Type B pancreatic cell (in vitro differentiated cells): ENCODE measurements at places on chromosomes 3 and 15. TPM values are rescaled to one million over a fixed set of nuclear protein-coding genes. Genes with fewer than 3 reads are reported as not detected.

The RASL12 gene
- 0.33 and 4.0 TPM in 2 replicates for total RNA-seq

DNA sequence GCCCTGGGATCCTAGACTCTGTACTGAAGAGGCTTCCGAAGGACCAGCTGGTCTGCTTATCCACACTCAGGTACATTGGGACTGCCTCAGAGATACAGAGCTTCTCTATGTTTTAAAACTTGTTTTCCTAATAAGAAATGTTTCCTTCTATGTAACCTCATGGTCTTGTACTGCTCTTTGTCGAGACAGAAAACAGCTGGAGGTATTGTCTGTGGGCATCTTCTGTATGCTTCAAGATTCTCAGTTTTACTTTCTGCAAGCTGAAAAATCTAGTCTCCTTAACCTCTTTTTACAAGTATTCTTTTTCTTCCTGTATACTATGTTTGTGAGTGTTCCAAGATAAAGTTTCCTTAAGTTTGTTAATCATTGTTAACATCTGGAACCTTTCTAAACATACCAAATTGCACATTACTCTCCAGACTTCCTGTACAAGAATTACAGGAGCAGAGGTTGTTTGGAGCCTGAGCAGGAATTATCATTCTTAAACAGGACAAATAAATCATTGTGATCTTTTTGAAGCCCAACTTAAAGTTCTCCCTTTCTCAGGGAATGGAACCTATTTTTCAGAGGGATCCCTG lies 358.3 kb upstream of the CFAP20DC start:
- H3K36me3 ChIP-seq = no peaks in the 10 kb centered on the region
- no peak for DNase-seq
- peaks cover 40% of the 10 kb centered on the region for H3K27me3 ChIP-seq
- no peak overlapping the region for H3K4me3 ChIP-seq
- H3K4me1 ChIP-seq = peaks cover 34% of the 10 kb centered on the region

- no peaks in the 10 kb centered on the region for H3K36me3 ChIP-seq
- no peaks in the 10 kb centered on the region for H3K27me3 ChIP-seq
- H3K4me1 ChIP-seq = no peaks in the 10 kb centered on the region
- no peak overlapping the region for H3K4me3 ChIP-seq
- DNase-seq = no peak
- H3K27ac ChIP-seq = no peak overlapping the region
These were observed 72.7 kb downstream of the FBN1 start for GRCh38 chr15:48572823-48573222.

DNA sequence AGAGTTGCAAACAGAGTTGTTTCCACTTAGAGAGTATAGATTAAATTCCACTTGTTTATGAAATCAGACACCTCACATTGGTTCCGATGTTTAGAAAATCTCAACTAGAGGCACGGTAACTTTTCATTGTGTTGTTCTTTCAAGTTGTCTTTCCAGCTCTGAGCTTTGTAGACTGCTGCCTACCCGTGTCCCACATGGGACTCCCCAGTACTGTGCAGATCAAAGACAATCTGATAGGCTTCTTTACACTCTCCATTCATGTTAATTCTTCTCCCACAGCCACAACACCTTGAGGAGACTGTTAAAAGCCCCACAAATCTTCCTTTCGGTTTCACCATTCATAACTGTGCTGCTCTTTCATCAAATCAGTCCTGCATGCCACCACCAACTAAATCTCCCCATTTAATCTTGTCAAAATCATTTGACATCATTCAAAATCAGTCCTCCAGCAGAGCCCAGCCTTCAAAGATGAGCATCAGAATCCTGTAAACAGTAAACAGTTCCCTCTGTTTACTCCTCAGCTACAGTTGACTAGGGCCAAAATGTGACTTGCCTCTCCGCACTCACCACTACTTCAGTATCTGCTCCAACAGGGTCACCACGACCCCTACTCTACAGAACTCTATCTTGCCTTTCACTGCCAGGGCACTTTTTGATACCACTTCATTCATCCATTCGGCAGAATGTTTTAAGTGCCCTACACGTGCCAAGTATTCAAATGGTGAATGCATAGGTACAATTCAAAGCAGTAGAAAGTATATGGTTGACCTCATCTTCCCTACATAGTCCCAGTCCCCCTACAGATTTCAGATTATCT lies 8.3 kb downstream of the ANXA2 start:
- no peak for DNase-seq
- H3K36me3 ChIP-seq = peaks cover 45% of the 10 kb centered on the region
- no peaks in the 10 kb centered on the region for H3K27me3 ChIP-seq
- H3K4me3 ChIP-seq = peak overlapping the region; percentile 72

GRCh38 chr3:28674212-28674611 lies 325.6 kb upstream of the AZI2 start:
- H3K27ac ChIP-seq = no peak overlapping the region
- no peak for DNase-seq
- H3K36me3 ChIP-seq = no peaks in the 10 kb centered on the region
- no peaks in the 10 kb centered on the region for H3K4me1 ChIP-seq
- H3K4me3 ChIP-seq = no peak overlapping the region

The NEIL1 gene
- 30.7 and 40.4 TPM in 2 replicates for total RNA-seq

DNA sequence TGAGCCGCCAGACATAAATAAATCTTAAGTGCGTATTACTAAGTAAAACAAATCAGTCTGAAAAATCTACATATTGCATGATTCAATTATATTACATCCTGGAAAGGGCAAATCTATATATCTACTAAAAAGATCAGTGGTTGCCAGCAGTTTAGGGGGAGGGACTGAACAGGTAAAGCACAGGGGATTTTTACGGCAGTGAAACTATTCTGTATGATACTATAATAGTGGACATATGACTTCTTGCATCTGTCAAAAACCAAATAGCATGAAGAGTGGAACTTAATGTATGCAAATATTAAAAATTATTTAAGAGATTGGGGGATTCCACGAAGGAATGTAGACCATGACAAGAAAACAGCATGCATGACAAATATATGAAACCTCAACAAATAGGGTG lies 111.6 kb downstream of the MYO9A start:
- no peaks in the 10 kb centered on the region for H3K27me3 ChIP-seq
- peaks cover 5% of the 10 kb centered on the region for H3K4me1 ChIP-seq
- H3K27ac ChIP-seq = no peak overlapping the region
- no peak overlapping the region for H3K4me3 ChIP-seq
- DNase-seq = no peak

GRCh38 chr3:125594581-125595011 lies 701 bp downstream of the OSBPL11 start:
- H3K27me3 ChIP-seq = no peaks in the 10 kb centered on the region
- no peak for DNase-seq
- H3K27ac ChIP-seq = peak overlapping the region; percentile 92
- H3K4me1 ChIP-seq = peaks cover 24% of the 10 kb centered on the region
- H3K36me3 ChIP-seq = peaks cover 4% of the 10 kb centered on the region

- H3K27ac ChIP-seq = no peak overlapping the region
- DNase-seq = no peak
- H3K27me3 ChIP-seq = no peaks in the 10 kb centered on the region
- peaks cover 39% of the 10 kb centered on the region for H3K36me3 ChIP-seq
- no peak overlapping the region for H3K4me3 ChIP-seq
- H3K4me1 ChIP-seq = peaks cover 19% of the 10 kb centered on the region
These were observed 19.4 kb downstream of the RBP1 start for GRCh38 chr3:139519998-139520737.

GRCh38 chr3:115448851-115449250 lies 174.5 kb upstream of the GAP43 start:
- H3K27ac ChIP-seq = no peak overlapping the region
- H3K4me3 ChIP-seq = no peak overlapping the region
- no peaks in the 10 kb centered on the region for H3K36me3 ChIP-seq
- H3K27me3 ChIP-seq = no peaks in the 10 kb centered on the region
- DNase-seq = no peak
- no peaks in the 10 kb centered on the region for H3K4me1 ChIP-seq

DNA sequence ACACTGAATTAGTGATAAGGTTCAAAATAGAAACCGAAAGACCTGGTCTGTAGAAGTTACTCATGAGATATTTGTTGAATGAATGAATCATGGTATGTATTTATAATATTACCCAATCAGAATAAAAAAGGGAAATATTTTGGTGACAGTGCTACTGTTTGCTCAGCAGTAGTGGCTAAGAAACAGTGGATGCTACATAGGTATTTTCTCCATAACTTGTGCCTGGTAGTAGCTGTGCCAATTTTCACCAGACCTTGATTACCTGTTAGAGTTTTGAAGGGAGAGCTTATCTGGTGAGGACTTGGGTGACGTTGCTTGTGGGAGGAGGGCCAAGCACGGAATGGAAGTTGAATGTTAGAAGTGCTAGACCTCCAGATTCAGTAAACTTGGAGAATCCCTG lies 14.3 kb downstream of the LIMD1 start:
- H3K4me3 ChIP-seq = no peak overlapping the region
- H3K27ac ChIP-seq = peak overlapping the region; percentile 55
- no peak for DNase-seq
- H3K4me1 ChIP-seq = peaks cover 19% of the 10 kb centered on the region
- H3K27me3 ChIP-seq = no peaks in the 10 kb centered on the region
- peaks cover 15% of the 10 kb centered on the region for H3K36me3 ChIP-seq

DNA sequence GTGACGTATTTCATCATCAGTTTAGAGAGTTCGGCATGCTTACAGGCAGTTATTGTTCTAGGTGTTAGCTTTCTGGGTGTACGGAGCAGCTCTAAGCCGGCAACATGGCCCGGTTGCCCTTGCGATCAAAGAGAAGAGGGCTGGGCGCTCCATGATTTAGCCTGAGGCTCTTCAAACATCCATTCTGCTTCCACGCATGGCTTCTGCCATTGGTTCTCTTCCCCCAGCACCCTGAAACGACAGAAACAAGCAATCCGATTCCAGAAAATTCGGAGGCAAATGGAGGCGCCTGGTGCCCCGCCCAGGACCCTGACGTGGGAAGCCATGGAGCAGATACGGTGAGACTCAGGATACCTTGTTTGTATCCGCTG lies 574 bp downstream of the NGRN start:
- peaks cover 28% of the 10 kb centered on the region for H3K4me1 ChIP-seq
- peak overlapping the region; percentile 97 for H3K27ac ChIP-seq
- no peak for DNase-seq
- no peaks in the 10 kb centered on the region for H3K27me3 ChIP-seq

DNA sequence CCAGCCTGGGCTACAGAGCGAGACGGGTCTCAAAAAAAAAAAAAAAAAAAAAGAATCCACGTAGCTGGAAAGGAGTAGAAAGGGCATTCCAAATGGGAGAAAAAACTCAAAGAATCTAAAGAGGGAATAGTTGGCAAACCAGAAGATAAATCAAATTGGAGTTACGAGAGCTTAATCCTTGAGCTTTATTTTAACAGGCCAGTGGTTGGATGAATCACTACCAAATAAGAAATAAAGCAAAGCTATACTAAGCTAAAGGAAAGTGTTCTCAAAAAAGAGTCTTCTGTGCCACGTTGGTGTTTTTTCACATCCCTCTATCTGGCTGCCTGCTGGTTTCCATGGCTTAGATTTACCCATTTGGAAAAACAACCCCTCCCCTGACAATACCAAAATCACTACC lies 14.0 kb downstream of the VGLL4 start:
- no peak for DNase-seq
- peaks cover 61% of the 10 kb centered on the region for H3K4me1 ChIP-seq
- H3K27me3 ChIP-seq = no peaks in the 10 kb centered on the region
- no peak overlapping the region for H3K27ac ChIP-seq
- peaks cover 27% of the 10 kb centered on the region for H3K36me3 ChIP-seq

The HAUS2 gene
- total RNA-seq = 17.3 and 23.2 TPM in 2 replicates

DNA sequence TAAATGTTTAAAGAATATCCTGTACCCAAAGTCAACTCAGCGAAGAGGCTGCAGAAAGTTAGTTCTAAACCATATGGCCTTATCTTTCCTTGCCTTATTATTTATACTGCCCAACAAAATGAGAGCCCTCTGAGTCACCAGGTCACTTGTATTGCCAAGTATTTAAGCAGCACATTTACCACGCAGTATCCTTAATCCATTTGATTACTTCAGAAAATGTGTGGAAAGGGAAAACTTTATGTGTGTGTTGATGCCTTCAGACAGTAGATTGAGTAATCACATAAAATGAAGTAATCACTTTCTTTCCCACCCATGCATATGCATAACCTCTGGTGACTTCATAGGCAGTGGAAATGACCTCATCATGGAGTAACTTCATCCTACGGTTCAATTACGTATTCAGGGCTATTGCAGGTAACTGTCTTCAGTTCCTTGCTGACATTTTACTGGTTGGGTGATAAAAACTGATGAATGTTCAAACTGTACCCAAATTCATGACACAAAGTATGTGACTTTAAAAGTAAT lies 7.5 kb upstream of the CADPS start:
- H3K27me3 ChIP-seq = peaks cover 52% of the 10 kb centered on the region
- H3K4me3 ChIP-seq = no peak overlapping the region
- DNase-seq = no peak

The SRPRB gene
- 80.9 and 89.5 TPM in 2 replicates for total RNA-seq

DNA sequence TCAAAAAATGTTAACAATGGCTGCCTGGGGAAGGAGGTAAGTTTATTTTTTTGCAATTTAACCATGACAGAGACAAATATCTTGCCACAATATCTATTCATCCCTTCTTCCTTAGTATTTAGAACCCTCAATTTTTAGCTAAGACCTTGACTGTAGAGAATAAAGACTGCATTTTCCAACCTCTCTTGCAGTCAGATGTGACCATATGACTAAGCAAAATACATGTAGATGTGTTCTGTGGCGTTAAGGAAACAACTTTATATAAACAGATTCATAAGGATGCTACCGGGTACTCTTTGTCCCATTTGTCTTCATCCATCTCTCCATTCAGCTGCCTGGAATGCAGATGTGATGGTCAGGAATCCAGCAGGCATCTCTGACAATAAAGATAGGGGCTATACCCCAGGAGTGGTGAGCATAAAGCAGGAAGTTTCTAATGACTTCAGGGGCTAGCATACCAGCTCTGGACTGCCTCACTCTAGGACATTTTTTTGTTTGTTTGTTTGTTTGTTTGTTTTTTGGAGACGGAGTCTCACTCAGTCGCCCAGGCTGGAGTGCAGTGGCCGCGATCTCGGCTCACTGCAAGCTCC lies 41.1 kb downstream of the LHFPL4 start:
- no peak overlapping the region for H3K27ac ChIP-seq
- H3K4me1 ChIP-seq = no peaks in the 10 kb centered on the region
- H3K36me3 ChIP-seq = no peaks in the 10 kb centered on the region
- no peak for DNase-seq

DNA sequence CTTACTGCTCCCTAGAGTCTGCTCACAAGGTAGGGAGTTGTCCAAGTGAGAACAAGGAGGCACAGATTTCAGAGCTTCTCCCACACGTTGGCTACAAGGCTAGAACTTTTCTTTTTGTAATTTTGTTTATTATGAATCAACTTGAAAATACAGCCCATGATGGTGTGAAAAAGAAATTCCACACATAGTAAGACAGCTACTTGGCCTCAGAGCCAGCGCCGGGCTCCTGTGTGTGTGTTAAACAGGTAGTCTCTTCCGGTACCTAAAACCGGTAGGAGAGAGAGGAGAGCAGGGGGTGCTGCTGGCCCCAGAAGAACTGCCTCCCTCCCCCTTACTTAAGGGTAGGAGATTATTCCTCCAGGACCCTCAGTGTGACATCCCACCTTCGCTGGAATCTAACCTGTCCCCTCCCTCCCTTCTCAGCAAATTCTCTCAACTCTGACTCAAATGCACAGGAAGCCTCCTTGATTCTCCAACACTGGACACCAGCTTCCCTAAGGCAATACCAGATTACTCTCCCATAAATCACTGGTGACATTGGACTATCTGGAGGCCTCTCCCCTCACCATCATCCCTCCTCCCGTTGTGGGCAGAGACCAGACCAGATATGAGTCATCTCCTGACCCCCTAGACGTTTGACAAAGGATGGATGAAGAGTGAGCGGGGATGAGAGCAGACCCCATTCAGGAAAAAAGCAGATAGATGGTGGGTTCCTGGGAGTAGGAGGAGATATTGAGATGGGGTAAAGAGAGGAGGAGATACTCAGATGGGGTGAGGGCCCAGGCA lies 4.5 kb upstream of the IP6K1 start:
- peaks cover 5% of the 10 kb centered on the region for H3K4me1 ChIP-seq
- H3K4me3 ChIP-seq = peak overlapping the region; percentile 26
- H3K27ac ChIP-seq = peak overlapping the region; percentile 12
- no peak for DNase-seq
